Activated CD4-positive, alpha-beta T cell treated with anti-CD3 and anti-CD28 coated beads, Interleukin-10, Interleukin-2, amounts not matched to agents 100 ng/mL and 50 ng/mL, durations not matched to agents 16 hours and 8 hours (primary cell): ENCODE measurements at places on chromosomes 4 and X.

DNA sequence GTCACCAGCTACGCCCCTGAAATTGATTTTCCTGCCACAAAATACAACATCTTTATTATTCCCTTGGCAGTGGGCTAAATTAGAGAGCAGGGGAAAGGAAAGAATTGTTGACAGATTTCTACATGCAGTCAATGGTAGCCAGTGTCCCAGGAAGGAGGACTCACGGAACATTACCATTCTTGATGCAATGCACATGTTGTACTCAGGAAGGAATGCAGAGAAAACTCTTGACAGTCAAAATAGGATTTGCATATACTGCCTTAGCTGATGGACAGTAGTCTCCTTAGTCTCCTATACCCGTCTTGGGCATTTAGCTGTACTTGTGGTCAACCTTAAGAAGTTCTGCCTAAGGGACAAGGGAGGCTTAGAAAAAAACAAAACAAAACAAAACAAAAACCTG lies 158.0 kb upstream of the GYPA start:
- DNase-seq: no peak

- peak; percentile 44 for DNase-seq
Measured at GRCh38 chrX:71859637-71860036, 51.0 kb upstream of the NHSL2 start.

GRCh38 chr4:3364634-3365314 lies 72.0 kb downstream of the RGS12 start:
- no peak for DNase-seq

GRCh38 chr4:25007598-25007997 lies 23.1 kb downstream of the LGI2 start:
- DNase-seq: no peak

DNA sequence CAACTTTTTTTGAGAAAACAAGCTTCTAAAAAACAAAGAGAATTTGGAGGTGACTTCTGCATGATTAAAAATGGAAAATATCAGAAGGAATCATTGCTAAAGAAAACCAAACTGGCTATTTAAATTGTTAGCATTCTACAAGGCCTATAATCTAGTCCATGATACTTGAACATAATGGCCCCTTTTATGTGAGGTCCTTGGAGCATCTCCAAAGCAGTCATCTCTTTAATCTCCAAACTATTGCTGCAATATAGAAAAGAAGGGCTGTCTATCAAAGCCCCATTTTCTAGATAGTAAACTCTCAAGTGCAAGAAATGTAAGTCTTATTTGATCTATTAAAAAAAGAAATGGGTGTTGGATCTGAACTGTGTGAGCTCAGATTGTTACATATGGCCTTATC lies 615.1 kb downstream of the CENPC start:
- no peak for DNase-seq

DNA sequence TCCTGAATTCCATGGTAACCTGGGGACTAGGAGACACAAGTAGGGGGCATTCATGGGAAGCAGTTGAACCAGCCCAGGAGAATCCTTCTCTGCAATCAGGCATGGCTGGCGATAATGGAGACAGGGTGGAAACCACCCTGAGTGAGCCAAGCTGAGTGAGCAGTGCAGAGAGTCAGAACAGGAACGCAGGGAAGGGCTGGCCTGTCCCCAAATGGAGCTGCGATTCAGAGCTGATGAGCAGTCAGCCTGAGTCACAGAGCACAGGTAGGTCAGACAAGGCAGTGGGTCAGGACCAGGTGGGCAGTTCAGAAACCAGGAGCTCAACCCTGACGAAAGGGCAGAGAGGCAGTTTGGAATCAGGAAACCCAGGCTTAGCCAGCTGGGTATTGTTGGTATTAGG lies 129.0 kb downstream of the BTC start:
- DNase-seq: no peak

- DNase-seq: no peak
Measured at GRCh38 chr4:55154933-55155332, 29.5 kb upstream of the KDR start.

- DNase-seq: no peak
Measured at GRCh38 chr4:8547912-8548730, 32.1 kb upstream of the GPR78 start.
